ENCODE measurements at places on chromosomes 3 and 15.

- H3K27me3 ChIP-seq, result no peaks in the 10 kb centered on the region
- no peak overlapping the region for H3K4me3 ChIP-seq
- H3K36me3 ChIP-seq, result no peaks in the 10 kb centered on the region
Measured at GRCh38 chr15:67018441-67018840, 47.0 kb upstream of the SMAD3 start.

GRCh38 chr15:86804406-86804805 is 724.7 kb downstream of the AGBL1 start:
- no peak for DNase-seq
- H3K4me1 ChIP-seq, result no peaks in the 10 kb centered on the region
- no peak overlapping the region for H3K4me3 ChIP-seq
- H3K27me3 ChIP-seq, result no peaks in the 10 kb centered on the region

GRCh38 chr3:159821736-159822135 is 166.9 kb upstream of the IL12A start:
- H3K4me1 ChIP-seq, result peaks cover 20% of the 10 kb centered on the region
- no peak overlapping the region for H3K4me3 ChIP-seq
- H3K27me3 ChIP-seq, result no peaks in the 10 kb centered on the region
- no peak overlapping the region for H3K27ac ChIP-seq

DNA sequence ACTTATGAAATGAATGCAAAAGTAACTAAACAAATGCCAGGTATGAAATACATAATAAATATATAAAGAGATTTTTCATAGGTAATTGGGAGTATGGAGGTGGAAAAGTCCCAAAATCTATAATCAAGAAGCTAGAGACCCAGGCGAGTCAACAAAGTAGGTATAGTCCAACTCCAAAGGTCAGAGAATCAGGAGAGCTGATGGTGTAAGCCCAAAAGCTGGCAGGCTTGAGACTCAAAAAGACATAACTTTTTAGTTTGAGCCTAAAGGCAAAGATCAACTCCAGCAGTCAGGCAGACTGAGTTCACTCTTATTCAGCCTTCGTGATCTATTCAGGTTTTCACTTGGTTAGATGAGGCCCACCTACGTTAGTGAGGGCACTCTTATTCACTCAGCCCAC is 157.4 kb upstream of the TMCO5A start:
- no peaks in the 10 kb centered on the region for H3K36me3 ChIP-seq
- no peaks in the 10 kb centered on the region for H3K4me1 ChIP-seq
- H3K27me3 ChIP-seq, result no peaks in the 10 kb centered on the region

- H3K27ac ChIP-seq, result no peak overlapping the region
- H3K4me3 ChIP-seq, result no peak overlapping the region
- no peaks in the 10 kb centered on the region for H3K27me3 ChIP-seq
- no peaks in the 10 kb centered on the region for H3K36me3 ChIP-seq
- no peak for DNase-seq
Measured at GRCh38 chr3:152656972-152657355, 178.0 kb upstream of the P2RY1 start.

GRCh38 chr3:195856410-195857084 is 44.8 kb upstream of the MUC4 start:
- H3K36me3 ChIP-seq, result no peaks in the 10 kb centered on the region
- H3K4me1 ChIP-seq, result no peaks in the 10 kb centered on the region
- no peak overlapping the region for H3K4me3 ChIP-seq
- H3K27me3 ChIP-seq, result peaks cover 8% of the 10 kb centered on the region
- no peak for DNase-seq

DNA sequence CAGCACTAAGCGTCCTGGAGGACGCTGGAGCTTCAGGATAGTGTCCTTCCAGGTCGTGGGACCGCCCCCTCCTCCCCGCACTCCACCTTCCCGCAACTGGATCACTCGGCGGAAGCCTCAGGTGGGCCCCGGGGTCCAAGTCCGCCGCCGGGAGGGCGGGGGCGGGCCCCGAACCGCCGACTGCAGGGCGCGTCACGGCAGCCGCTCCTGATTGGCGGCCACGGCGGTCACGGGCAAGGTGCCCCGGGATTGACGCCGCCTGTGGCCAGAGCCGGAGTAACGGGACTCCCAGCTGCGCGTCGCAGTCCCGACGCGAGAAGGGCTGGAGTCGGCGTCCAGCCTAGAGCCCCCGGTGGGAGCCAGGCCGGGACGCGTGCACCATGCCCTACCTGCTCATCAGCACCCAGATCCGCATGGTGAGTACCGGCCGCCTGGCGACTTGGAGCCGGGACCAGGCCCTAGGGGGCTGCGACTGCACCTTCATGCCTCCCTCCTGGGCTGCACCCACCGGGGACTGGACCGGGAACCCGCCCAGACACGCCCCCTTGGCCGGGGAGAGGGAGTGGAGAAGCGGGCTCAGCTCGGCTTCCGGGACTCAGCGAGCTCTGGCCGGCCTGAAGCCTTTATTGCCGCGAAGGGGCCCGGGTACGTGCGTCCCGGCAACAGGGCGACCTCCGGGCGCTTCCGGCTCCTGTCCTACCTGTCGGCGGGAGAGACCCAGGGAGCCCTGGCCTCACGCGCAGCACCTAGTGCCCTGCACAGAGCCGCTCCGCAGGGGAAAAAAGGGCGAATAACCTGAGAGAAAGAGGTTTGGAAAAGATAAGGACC is at the start of gene GCHFR:
TSS of gene GCHFR (plus strand) at position 268 of the 828 bp plus-strand sequence. CDS start at position 381, 113 bp downstream.
- peak; percentile 47 for DNase-seq
- H3K27me3 ChIP-seq, result no peaks in the 10 kb centered on the region
- H3K36me3 ChIP-seq, result peaks cover 2% of the 10 kb centered on the region
- H3K4me1 ChIP-seq, result peaks cover 24% of the 10 kb centered on the region
- peak within 1 kb of the TSS; percentile 32 for H3K27ac ChIP-seq

DNA sequence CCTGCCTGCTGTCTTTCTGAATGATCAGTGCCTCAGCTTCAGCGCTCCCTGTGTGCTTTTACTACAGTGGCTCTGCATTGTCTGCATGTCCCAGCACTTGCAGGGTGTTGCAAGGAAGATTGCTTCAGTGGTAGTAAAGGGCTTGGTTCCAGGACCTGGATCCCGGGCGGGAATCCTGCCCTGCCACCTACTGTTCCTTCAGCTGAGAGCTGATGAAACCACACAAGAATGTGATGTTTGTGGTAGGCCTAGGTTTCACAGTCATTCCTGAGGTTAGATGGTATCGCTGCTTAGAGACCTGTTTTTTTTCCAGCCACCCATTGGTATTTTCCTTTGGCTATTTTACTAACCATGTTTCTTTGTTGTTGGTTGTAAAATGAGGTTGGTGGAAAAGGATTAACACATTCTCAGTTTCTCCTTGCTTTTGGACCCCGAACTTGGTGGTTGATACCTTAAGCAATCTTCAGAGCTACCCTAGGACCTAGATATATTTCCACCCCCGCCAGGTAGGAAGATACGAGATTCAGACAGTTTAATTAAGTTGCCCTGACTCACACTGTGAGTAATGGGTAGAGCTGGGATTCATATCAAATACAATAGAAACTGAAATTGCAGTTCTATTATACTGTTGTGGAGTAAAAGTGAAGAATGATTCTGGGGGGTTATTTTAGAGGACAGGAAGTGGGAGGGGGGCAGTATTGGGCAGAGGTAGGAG is 11.4 kb downstream of the GPR87 start:
- H3K4me1 ChIP-seq, result peaks cover 15% of the 10 kb centered on the region
- H3K36me3 ChIP-seq, result no peaks in the 10 kb centered on the region

DNA sequence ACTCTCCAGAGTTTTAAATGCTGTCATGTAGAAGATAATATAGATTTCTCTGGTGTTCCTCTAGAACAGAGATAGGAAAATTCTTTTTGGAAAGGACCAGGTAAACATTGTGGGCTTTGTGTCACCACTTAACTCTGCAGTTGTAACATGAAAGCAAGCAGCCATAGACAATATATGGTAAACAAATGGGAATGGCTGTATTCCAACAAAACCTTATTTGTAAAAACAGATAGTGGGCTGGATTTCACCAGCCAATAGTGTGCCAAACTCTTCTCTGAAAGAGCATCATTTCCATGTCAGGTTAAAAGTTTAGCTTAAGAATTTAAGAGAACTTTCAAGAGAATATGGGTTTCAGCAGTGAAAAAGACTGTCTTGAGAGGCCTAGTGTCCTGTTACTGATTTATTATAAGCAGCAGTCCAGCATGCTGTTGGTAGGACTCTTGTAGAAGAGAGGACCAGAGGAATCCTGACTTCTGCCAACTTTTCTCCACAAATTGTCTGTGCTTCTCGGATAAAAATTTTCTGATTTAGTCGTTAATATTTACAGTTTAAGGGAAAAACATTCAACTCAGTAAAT is 107.7 kb downstream of the TCF12 start:
- no peaks in the 10 kb centered on the region for H3K36me3 ChIP-seq
- no peak overlapping the region for H3K27ac ChIP-seq
- H3K27me3 ChIP-seq, result no peaks in the 10 kb centered on the region
- peak; percentile 57 for DNase-seq
- H3K4me3 ChIP-seq, result no peak overlapping the region

DNA sequence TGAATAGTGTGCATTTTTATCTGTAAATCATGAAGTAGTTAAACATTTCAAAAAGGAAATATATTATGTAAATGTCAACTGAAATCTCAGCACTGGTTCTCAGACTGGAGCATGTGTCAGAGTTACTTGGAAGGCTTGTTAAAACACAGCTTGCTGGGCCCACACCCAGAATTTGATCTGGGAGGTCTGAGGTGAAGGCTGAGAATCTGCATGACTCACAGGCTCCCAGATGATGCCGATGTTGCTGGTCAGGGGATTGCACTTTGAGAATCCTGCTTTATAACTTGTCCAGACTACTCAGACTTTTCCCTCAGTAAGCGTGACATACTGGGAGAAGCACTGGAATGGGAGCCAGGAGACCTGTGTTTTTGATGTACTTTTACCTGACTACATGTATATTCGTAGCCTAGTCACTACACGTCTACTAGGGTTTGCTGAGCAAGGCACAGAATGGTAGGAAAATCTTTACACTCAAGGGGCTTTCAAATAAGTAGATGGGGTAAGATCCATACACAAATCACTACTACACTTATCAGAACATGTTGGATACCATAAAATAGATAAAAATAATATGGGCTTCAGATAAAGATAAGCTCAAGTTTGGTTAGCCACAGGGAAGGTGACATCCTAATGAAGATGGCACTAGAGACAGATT is 77.1 kb upstream of the MEX3B start:
- H3K4me1 ChIP-seq, result peaks cover 3% of the 10 kb centered on the region
- H3K27me3 ChIP-seq, result no peaks in the 10 kb centered on the region
- no peaks in the 10 kb centered on the region for H3K36me3 ChIP-seq
- peak; percentile 99 for DNase-seq
- H3K27ac ChIP-seq, result 0 out of 2 replicates have a peak overlapping the region, but pooled peaks have one; percentile 23

- no peak overlapping the region for H3K4me3 ChIP-seq
- H3K4me1 ChIP-seq, result no peaks in the 10 kb centered on the region
- peak; percentile 59 for DNase-seq
- no peak overlapping the region for H3K27ac ChIP-seq
Measured at GRCh38 chr3:77298417-77298816, 258.5 kb downstream of the ROBO2 start.

DNA sequence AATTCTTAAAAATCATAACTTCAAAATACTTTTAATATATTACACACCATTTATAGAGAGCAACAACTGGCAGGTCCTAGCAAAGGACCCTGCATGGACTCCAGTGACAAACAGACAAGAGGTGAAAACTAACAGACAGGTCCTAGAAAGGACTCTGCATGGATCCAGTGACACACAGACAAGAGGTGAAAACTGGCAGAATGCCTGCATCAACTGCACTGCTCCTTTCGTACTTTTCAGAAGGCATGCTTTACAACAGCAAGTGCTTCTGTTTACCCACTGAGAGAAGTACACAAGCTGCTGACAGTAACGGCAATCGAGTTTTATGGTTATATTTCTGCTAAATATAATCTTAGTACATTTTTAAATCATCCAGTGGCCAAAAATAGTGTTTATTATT is 24.3 kb upstream of the GP5 start:
- H3K4me1 ChIP-seq, result peaks cover 8% of the 10 kb centered on the region
- no peak overlapping the region for H3K27ac ChIP-seq
- peak; percentile 16 for DNase-seq
- H3K36me3 ChIP-seq, result peaks cover 32% of the 10 kb centered on the region
- no peak overlapping the region for H3K4me3 ChIP-seq

DNA sequence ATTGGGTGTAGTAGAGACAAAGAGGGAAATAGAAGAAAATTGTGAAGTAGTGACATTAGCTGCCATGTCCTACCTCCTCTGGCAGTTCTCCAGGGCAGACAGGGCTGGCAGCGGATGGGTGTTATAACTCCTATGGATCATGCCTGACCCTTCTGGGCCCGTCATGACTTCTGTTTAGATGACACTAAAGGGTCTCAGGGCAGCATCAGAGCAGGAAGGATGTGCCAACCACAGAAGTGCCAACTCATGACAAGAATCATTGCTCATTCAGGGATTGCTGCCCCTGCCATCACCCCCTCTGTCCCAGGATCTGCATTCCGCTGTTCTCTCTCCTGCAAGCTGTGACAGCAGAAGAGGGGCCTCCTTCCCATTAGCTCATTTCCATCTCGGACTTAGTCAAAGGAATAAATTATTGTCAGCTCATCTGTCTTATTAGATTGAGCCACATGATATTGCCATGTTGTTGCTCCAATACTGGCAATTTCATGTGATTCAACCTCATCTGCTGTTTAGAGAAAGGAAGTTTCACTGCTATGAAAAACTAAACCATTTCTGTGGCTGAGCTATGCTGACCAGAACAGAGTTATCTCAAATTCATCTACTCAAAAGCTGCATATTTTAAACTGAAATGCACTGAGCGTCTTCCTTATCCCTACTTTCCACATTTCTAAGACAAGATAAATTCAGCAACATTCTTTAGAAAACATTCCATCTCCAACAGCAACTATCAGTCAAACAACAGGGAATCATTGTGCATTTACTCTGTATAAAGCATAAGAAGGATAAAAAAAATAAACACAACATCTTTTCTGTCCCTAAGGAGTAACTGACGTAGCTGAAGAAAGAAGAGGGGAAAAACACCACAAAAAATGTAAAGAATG is 271.6 kb downstream of the FHIT start:
- no peaks in the 10 kb centered on the region for H3K4me1 ChIP-seq
- no peaks in the 10 kb centered on the region for H3K36me3 ChIP-seq
- no peak for DNase-seq
- H3K27ac ChIP-seq, result no peak overlapping the region
- H3K4me3 ChIP-seq, result no peak overlapping the region

GRCh38 chr15:52179278-52180195 is 11.7 kb downstream of the GNB5 start:
- peaks cover 2% of the 10 kb centered on the region for H3K4me1 ChIP-seq
- peak overlapping the region; percentile 97 for H3K4me3 ChIP-seq
- H3K27me3 ChIP-seq, result no peaks in the 10 kb centered on the region
- no peaks in the 10 kb centered on the region for H3K36me3 ChIP-seq
- DNase-seq, result peak; percentile 70
- peak overlapping the region; percentile 92 for H3K27ac ChIP-seq

DNA sequence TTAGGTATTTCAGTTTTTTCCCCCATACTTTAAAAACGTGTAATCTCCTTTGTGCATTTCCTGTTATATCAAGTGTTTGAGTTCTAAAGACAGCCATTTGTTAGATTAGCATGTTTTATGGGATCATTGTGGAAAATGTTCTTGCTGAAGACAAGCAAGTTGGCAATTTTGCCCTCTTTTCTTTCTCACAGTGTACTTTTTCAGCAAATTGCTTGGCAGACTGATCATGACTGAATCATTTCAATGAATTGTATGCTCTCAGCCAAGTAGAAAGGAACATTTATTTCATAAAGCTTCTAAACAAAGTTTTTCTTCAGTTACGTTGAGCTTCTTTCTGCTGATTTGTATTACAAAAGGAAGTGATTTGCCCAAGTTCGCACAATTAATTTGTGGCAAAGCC is 51.6 kb downstream of the ATG7 start:
- H3K4me1 ChIP-seq, result no peaks in the 10 kb centered on the region
- H3K27me3 ChIP-seq, result no peaks in the 10 kb centered on the region
- H3K4me3 ChIP-seq, result no peak overlapping the region
- DNase-seq, result peak; percentile 44

All from IMR-90 (cell line).